AG09309 (cell line): ENCODE measurements at places on chromosomes 12 and 14.

DNA sequence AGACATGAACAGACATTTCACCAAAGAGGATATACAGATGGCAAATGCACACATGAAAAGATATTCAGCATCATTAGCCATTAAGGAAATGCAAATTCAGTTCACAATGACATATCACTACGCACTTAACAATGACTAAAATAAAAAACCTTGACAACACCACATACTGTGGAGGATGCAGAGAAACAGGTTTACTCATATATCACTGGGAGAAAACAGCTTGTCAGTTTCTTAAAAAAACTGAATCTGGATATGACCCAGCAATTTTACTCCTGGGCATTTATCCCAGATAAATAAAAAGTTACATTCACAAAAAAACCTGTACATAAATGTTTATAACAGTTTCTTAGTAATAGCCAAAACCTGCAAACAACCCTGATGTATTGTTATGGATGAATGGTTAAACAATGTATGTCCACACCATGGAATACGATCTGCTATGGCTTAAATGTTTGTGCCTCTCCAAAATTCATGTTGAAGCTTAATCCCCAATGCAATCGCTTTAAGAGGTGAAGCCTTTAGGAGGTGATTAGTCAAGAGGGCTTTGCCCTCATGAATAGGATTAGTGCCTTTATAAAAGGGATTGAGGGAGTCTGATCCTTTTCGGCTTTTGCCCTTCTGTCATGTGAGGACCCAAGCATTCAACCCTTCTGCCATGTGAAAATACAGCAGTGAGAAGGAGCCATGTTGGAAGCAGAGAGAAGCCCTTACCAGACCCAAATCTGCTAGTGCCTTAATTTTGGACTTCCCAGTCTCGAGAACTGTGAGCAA is 36.0 kb upstream of the PPP4R3A start:
- no peak for DNase-seq

DNA sequence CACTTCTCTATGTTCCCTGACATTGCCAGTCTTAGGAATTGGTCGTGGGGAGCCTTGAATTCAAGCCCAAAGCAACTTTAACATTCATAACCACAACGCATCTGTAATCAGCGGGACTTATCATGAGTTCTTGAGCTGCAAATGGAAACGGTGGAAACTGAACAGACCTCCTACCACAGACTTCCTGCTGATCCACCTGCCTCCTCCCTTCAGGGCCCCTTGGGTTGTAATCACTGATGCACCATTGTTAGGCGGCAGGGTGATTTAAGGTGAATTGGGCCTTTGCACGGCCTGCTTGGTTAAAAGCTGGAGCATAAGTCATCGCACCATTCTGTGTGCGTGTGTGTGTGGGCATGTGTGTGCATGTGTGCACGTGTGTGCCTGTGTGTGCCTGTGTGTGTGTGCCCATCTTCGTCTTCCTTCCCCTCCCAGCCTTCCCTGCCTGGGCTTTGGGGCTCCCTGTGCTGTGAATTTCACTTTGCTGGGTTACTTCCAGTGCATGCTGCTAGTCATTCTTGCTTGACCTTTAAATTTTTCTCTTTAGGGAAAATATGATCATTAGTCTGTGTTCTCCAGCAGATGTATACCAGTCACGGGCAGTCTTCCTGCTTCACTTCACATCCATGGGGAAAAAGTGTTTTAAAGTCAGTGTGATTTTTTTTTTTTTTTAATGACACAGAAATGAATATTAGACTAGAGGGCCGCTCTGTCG is 29.1 kb downstream of the CHST11 start:
- no peak for DNase-seq

GRCh38 chr14:23146351-23146910 is 27.4 kb upstream of the CEBPE start:
- no peak for DNase-seq

- DNase-seq: no peak
These were observed 10.6 kb downstream of the AREL1 start for GRCh38 chr14:74702293-74702692.
